Body of pancreas (tissue), 4 donors: ENCODE measurements at places on chromosomes 1 and 21. TPM values are rescaled to one million over a fixed set of nuclear protein-coding genes. Genes with fewer than 3 reads are reported as not detected.

DNA sequence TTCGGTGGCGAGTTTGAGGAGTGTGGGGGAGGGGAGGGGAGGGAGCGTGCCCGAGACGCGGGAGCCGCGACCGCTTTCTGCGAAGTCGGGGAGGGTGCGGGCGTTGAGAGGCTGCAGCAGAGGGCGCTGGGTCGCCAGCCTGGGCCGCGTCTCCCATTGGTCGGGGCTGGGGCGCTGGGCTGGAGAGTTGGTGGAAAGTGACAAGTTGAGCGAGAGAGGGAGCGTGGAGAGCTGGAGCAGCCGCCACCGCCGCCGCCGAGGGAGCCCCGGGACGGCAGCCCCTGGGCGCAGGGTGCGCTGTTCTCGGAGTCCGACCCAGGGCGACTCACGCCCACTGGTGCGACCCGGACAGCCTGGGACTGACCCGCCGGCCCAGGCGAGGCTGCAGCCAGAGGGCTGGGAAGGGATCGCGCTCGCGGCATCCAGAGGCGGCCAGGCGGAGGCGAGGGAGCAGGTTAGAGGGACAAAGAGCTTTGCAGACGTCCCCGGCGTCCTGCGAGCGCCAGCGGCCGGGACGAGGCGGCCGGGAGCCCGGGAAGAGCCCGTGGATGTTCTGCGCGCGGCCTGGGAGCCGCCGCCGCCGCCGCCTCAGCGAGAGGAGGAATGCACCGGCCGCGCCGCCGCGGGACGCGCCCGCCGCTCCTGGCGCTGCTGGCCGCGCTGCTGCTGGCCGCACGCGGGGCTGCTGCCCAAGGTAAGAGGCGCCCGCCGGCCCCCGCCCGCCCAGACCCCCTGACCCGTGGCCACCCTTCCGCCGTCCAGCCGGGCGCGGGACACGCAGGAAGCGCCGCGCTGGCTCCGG is at the start of gene ROR1:
Gene ROR1 (plus strand): TSS at position 203 of the 802 bp plus-strand sequence.
- peak within 1 kb of the TSS; percentile 88 for H3K27ac ChIP-seq
- peak within 1 kb of the TSS; percentile 84 for H3K4me3 ChIP-seq
- H3K27me3 ChIP-seq = no peaks in the 10 kb centered on the region
- H3K36me3 ChIP-seq = no peaks in the 10 kb centered on the region

- no peak overlapping the region for H3K4me3 ChIP-seq
- DNase-seq = no peak
- no peak overlapping the region for H3K27ac ChIP-seq
- H3K27me3 ChIP-seq = no peaks in the 10 kb centered on the region
- no peaks in the 10 kb centered on the region for H3K36me3 ChIP-seq
These were observed 41.8 kb downstream of the MAP3K7CL start for GRCh38 chr21:29172282-29172681.

The PRDX6 gene
- total RNA-seq = 64.1 TPM

The APOBEC4 gene
- total RNA-seq = not detected

The HRNR gene
- not detected for total RNA-seq

The SHISA4 gene
- total RNA-seq = 8.3 TPM

The CYP4Z1 gene
- total RNA-seq = 0.52 TPM

DNA sequence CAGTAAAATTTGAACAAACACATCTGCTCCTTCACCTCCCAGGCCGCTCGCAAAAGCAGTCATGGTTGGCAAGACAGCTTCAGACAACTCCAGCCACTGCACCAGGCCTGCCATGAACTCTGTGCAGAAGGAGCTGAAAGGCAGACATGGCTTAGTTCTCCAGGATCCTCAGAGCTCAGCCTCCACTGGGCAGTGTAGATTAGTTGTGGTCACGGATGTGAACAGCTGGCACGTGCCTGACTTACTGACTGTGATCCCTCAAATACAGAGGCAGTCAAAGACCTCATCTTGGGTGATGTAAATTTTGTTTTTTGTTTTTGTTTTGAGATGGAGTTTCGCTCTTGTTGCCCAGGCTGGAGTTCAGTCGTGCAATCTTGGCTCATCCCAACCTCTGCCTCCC is 28.4 kb downstream of the TMCO4 start:
- no peaks in the 10 kb centered on the region for H3K27me3 ChIP-seq
- DNase-seq = no peak
- no peaks in the 10 kb centered on the region for H3K4me1 ChIP-seq
- H3K27ac ChIP-seq = no peak overlapping the region
- H3K36me3 ChIP-seq = no peaks in the 10 kb centered on the region
- no peak overlapping the region for H3K4me3 ChIP-seq

DNA sequence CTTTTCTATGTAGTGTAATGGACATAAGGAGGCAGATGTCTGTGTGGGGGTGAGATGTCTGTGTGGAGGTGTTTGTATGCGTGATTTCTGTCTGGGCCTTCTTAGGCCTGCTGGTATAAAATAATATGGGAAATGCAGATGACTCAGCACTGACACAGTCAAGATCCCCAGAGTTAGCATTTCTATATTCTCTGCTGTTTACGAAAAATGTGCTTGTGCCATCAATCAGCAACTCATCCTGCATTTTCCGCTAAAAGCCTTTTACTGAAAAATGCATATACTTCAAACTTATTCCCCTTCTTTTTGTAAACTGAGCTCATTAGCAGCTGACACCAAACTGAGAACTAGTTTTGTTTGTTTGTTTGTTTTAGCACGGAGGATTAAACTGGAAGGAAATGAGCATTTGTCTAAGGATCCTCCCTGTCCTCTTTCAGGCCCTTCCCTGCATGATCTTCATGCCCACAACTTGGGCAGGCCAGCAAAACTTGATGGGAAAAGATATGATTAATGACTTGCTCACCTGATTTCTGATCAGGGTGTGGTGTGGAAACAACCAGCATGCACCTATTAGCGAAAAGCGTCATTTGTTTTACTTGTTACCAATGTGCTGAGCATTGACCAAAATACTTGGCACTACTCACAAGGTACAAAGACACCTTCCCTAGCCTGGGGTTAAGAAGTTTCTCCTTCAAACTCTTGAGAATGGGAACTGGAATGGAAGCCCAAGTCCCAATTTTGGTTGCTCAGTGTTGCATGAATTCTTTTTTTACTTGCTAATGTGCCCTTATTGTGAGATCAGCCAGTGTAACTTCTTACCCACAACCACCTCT is 77.4 kb downstream of the NDUFS5 start:
- no peak for DNase-seq
- no peaks in the 10 kb centered on the region for H3K27me3 ChIP-seq
- no peak overlapping the region for H3K4me3 ChIP-seq
- peaks cover 30% of the 10 kb centered on the region for H3K4me1 ChIP-seq

GRCh38 chr1:61450454-61450853 is 274.5 kb downstream of the TM2D1 start:
- peaks cover 21% of the 10 kb centered on the region for H3K4me1 ChIP-seq
- H3K36me3 ChIP-seq = no peaks in the 10 kb centered on the region
- H3K27me3 ChIP-seq = no peaks in the 10 kb centered on the region
- no peak overlapping the region for H3K4me3 ChIP-seq
- no peak for DNase-seq
- no peak overlapping the region for H3K27ac ChIP-seq

DNA sequence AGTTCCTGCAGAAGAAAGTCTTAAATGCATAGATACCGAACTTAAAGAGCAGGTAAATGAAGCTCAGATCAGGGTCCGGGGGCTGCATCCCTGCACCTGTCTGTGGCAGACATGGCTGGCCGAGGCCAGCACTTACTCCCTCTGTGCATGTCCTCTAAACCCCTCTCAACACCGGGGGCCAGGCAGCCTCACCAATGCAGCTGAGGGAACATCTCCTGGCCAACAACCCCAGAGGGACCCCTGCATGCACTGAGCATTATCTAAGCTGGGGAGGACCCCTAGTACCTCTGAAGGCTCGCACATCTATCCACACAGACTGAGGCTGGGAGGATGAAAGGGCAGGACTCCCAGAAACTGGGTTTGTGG is 18.4 kb downstream of the TTC34 start:
- H3K27ac ChIP-seq = no peak overlapping the region
- no peak for DNase-seq
- no peaks in the 10 kb centered on the region for H3K36me3 ChIP-seq
- peaks cover 13% of the 10 kb centered on the region for H3K27me3 ChIP-seq
- H3K4me3 ChIP-seq = no peak overlapping the region
- H3K4me1 ChIP-seq = no peaks in the 10 kb centered on the region

DNA sequence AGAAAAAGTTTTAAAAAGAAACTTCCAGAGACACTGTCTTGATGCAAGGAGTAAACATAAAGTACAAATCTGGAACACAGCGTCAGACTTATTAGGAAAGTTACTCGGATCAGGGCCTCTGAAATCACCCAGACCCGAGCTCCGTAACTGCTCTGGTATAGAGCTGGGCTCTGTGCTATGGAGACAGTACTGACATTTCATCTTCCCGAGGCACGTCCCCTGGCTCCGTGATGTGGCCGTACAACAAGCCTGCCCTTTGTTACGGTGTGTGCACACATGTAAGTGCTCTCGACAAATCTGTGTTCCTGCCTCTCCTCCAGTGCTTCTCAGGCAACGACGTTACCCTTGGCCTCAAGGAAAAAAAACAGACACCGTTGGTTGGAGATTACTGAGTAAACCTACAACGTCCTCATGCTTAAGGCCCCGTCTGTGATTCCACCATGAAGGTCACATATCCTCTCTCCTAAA is 107.0 kb upstream of the IRF2BP2 start:
- no peaks in the 10 kb centered on the region for H3K36me3 ChIP-seq
- no peak overlapping the region for H3K4me3 ChIP-seq
- H3K27me3 ChIP-seq = no peaks in the 10 kb centered on the region

The ORC1 gene
- not detected for total RNA-seq

DNA sequence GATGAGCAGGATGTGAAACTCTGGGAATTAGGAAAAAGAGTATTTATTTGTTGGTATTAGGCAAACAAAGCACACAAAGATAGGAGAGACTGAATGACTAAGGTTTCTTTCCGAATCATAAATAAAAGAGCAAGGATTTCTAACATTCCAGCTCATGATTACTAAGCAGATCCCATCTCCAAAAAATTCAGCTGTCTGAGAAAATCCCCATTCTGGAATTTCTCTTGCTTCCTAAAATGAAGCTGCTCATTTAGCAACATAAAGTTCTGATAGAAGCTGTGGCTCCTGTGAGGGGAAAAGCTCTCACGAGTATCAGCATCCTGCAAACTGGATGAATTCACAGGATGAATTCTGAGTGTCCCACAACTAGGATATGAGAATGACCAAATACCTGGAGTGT is 6.7 kb upstream of the SH2D5 start:
- DNase-seq = no peak
- H3K36me3 ChIP-seq = no peaks in the 10 kb centered on the region
- H3K4me3 ChIP-seq = no peak overlapping the region

- no peak for DNase-seq
- H3K36me3 ChIP-seq = no peaks in the 10 kb centered on the region
- H3K4me1 ChIP-seq = no peaks in the 10 kb centered on the region
- H3K27ac ChIP-seq = no peak overlapping the region
These were observed 66.3 kb downstream of the CNST start for GRCh38 chr1:246632281-246633168.

DNA sequence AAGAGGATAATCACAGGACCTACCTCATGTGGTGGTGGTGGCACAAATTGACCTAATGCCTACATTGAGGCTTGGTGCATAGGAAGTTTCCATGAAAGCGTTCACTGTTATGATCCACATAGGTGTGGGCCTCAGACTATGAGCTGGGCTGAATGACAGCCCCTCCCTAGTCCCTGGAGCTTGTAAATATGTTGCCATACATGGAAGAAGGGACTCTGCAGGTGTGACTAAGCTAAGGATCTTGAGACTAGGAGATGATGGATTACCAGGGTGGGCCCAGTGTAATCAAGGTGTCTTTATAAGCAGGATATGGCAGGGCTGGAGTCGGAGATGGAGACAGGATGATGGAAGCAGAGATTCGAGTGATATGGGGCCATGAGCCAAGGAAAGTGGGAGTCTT is 31.0 kb upstream of the KCNE1 start:
- peaks cover 29% of the 10 kb centered on the region for H3K4me1 ChIP-seq
- no peak overlapping the region for H3K4me3 ChIP-seq
- no peak overlapping the region for H3K27ac ChIP-seq

The TMEM69 gene
- 11.9 TPM for total RNA-seq

- H3K27ac ChIP-seq = peak overlapping the region; percentile 7
- H3K4me3 ChIP-seq = no peak overlapping the region
- no peak for DNase-seq
- peaks cover 75% of the 10 kb centered on the region for H3K4me1 ChIP-seq
These were observed 6.8 kb downstream of the BACH1 start for GRCh38 chr21:29305561-29305960.

DNA sequence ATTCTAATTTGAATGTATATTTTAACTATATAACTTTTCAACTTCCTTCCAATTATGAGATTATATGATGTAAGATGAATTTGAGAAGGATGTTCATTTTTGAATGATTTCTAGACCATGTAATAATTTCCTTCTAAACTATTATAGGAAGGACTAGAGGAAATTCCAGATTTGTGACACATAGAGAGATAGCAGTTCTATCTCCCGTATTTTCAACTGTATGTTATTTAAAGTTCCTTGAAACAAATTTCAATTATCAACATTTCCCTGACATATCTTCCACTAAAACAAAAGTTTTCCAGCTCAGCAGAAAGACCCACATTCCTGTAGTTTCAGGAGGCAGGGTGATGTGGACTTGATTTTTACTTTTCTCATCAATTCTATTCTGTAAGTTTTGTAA is 396.7 kb upstream of the C1orf87 start:
- no peaks in the 10 kb centered on the region for H3K36me3 ChIP-seq
- no peaks in the 10 kb centered on the region for H3K27me3 ChIP-seq
- H3K27ac ChIP-seq = no peak overlapping the region
- DNase-seq = no peak
- no peaks in the 10 kb centered on the region for H3K4me1 ChIP-seq

- no peaks in the 10 kb centered on the region for H3K27me3 ChIP-seq
- H3K27ac ChIP-seq = no peak overlapping the region
- H3K4me3 ChIP-seq = no peak overlapping the region
- no peak for DNase-seq
These were observed 7.6 kb downstream of the MTF1 start for GRCh38 chr1:37851782-37852210.

The NCAM2 gene
- total RNA-seq = 0.26 TPM

GRCh38 chr1:30330644-30331043 is 392.7 kb downstream of the MATN1 start:
- H3K27ac ChIP-seq = no peak overlapping the region
- H3K27me3 ChIP-seq = no peaks in the 10 kb centered on the region
- no peaks in the 10 kb centered on the region for H3K4me1 ChIP-seq
- no peak overlapping the region for H3K4me3 ChIP-seq
- no peaks in the 10 kb centered on the region for H3K36me3 ChIP-seq

- H3K27ac ChIP-seq = no peak overlapping the region
- DNase-seq = no peak
- H3K27me3 ChIP-seq = no peaks in the 10 kb centered on the region
- H3K4me3 ChIP-seq = no peak overlapping the region
- no peaks in the 10 kb centered on the region for H3K36me3 ChIP-seq
- H3K4me1 ChIP-seq = no peaks in the 10 kb centered on the region
These were observed 297.0 kb upstream of the SNX7 start for GRCh38 chr1:98364544-98364943.

The ADORA1 gene
- 16.1 TPM for total RNA-seq

- no peak overlapping the region for H3K4me3 ChIP-seq
- H3K27me3 ChIP-seq = no peaks in the 10 kb centered on the region
- peak overlapping the region; percentile 87 for H3K27ac ChIP-seq
- H3K36me3 ChIP-seq = no peaks in the 10 kb centered on the region
These were observed 6.4 kb downstream of the TMPRSS3 start for GRCh38 chr21:42389449-42389835.
